Pancreas (tissue), 10 donors: ENCODE measurements at places on chromosomes 11 and 22. TPM values are rescaled to one million over a fixed set of nuclear protein-coding genes. Genes with fewer than 3 reads are reported as not detected.
A peak's percentile ranks its signal among the peaks of the same experiment; 100 is the strongest.

- no peak for DNase-seq
These were observed 8.6 kb upstream of the TRIM29 start for GRCh38 chr11:120146413-120147093.

DNA sequence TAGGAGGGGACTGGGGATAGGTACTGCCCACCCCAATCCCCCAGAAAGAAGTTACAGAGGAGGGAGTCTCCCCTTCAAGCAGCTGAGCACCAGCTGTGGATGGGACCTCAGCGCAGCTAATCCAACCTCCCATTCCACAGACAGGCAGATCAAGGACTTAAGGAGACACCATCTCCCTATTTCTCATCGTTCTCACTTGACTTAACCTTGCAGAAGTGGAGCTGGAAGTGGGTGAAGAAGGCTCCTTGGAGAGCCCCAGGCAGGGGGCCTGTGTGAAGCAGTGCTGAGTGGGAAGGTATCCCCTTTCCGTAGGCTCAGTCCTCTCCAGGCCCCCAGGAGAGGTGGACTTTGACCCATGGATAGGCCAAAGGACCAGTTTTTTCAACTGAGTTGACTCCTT, 27.3 kb downstream of the USP35 start:
- DNase-seq, result no peak

DNA sequence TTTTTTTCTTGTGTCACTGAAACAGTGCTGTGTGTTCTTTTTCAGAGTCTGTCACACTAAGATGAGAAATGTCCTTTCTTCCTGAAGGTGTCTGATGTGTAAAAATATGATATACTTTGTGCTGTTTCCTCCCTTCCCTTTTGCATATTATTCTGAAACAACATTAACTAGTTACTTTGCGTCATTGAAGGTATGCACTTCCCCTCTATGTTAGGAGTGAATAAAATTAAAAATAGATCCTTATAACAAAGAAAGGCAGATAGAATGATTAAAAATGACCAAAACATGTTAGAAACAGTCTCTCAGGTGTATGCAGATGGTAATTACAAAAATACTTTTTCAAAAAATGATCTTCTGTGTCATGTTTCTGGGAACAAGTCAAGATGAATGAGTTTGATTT, 1.6 kb upstream of the RAB30 start:
- DNase-seq, result no peak

DNA sequence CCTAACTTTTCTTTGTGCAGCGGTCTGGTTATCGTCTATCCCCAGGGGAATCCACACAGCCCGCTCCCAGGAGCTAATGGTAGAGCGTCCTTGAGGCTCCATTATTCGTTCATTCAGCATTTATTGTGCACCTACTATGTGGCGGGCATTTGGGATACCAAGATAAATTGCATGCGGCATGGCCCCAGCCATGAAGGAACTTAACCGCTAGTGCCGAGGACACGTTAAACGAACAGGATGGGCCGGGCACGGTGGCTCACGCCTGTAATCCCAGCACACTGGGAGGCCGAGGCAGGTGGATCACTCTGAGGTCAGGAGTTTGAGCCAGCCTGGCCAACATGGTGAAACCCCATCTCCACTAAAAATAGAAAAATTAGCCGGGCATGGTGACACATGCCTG, 11.2 kb downstream of the TMEM121B start:
- no peak for DNase-seq

SESN3 gene
- total RNA-seq, result 4.3 TPM

- DNase-seq, result peak; percentile 20
These were observed 7.2 kb downstream of the CRELD2 start for GRCh38 chr22:49925525-49926128.

GRCh38 chr22:42397332-42398249, 34.6 kb downstream of the NFAM1 start:
- DNase-seq, result no peak

GRCh38 chr11:115869780-115870431, 365.7 kb upstream of the CADM1 start:
- no peak for DNase-seq

GRCh38 chr22:35568751-35569739, 28.4 kb downstream of the RASD2 start:
- no peak for DNase-seq

IGSF9B gene
- total RNA-seq, result 1.6 TPM

- no peak for DNase-seq
These were observed 80.1 kb downstream of the EFCAB6 start for GRCh38 chr22:43731988-43732387.

DMC1 gene
- not detected for total RNA-seq

DNA sequence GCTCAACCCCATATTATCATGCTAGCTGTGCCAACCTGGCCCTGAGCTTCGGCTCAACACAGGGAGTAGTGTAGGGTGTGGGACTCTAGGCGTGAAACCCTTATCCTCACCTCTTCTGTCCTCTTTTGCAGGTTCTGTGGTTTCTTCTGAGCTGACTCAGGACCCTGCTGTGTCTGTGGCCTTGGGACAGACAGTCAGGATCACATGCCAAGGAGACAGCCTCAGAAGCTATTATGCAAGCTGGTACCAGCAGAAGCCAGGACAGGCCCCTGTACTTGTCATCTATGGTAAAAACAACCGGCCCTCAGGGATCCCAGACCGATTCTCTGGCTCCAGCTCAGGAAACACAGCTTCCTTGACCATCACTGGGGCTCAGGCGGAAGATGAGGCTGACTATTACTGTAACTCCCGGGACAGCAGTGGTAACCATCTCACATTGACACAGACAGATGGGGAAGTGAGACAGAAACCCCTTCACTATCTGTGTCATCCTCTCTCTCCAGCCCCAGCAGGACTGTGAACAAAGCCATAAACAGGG, 76.4 kb downstream of the GGTLC2 start:
- no peak for DNase-seq

TECTA gene
- 0.35 TPM for total RNA-seq

DNA sequence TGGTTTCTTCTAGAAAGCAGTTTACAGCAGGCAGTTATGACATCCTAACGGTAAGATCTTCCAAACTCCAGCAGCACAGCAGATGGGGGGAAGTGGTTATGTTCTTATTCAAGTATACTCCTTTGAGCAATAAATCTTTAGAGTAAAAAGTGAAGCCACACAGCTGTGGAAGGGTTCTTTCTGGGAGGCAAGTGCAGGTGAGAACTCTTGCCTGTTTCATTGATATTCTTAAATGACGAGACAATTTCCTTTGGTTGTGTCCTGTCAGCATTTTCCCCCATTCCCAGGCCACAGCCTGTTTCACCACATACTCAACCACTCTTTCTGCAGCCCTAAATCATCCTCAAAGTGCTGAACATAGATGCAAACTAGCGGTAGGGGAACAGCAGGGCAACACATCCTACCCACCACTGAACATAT, 207.3 kb upstream of the MTNR1B start:
- DNase-seq, result no peak

DNA sequence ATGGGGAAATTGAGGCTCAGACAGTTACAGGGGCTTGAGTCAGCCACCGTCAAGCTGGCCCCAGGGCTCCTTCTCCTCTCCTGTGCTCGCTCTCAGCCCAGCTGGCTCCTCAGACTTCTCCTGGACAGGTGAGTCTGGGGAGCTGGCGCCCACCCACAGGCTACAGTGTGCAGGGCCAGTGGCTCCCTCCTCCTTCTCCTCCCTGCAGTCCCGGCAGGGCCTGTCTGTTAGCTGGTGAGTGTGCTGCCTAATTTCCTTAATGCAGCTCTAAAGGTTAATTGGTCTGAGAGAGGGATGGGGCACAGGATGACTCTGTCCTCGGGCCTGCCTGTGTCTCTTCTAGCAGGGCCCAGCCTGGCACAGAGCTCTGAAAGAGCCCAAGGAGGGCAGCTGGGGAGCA, 31.7 kb downstream of the LMO1 start:
- DNase-seq, result no peak

GRCh38 chr22:48826546-48826945, 1001.1 kb downstream of the BRD1 start:
- no peak for DNase-seq
